ENCODE measurements at places on chromosomes 6 and 20.

GRCh38 chr20:38759106-38759505 is 10.8 kb downstream of the ACTR5 start:
- no peaks in the 10 kb centered on the region for H3K27me3 ChIP-seq
- DNase-seq = no peak
- H3K4me3 ChIP-seq = no peak overlapping the region
- no peaks in the 10 kb centered on the region for H3K4me1 ChIP-seq

DNA sequence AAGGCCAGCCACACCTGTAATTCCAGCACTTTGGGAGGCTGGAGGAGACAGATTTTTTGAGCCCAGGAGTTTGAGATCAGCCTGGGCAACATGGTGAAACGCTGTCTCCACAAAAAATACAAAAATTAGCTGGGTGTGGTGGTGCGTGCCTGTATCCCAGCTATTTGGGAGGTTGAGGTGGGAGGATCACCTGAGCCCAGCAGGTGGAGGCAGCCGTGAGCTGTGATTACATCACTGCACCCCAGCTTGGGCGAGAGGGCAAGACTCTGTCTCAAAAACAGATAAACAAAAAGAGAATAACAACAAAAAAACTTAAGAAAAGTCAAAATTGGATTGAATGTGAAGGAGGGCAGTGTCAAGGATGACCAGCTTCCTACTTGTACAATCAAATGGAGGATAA is 2.9 kb downstream of the TPD52L1 start:
- H3K27me3 ChIP-seq = peaks cover 9% of the 10 kb centered on the region
- H3K4me3 ChIP-seq = no peak overlapping the region
- no peaks in the 10 kb centered on the region for H3K36me3 ChIP-seq
- no peak for DNase-seq
- H3K4me1 ChIP-seq = peaks cover 5% of the 10 kb centered on the region

DNA sequence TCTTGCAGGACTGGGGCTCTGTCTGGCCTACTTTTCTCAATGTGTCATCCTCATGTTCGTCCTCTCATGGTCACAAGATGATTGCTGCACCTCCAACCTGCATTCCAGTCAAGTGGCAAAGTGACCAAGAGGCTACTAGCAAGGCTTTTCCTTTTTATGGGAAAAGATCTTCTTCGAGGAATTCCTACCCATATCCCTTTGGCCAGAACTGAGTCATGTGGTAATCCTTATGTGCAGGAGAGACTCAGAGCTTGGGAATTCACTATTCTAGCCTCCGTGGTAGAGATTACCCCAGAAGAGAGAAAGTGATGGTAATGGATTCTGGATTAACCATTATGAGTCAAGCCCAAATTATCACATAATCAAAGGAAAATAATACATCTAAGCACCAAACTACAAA is 162.7 kb downstream of the KCNQ5 start:
- H3K4me1 ChIP-seq = no peaks in the 10 kb centered on the region
- DNase-seq = no peak
- H3K36me3 ChIP-seq = no peaks in the 10 kb centered on the region
- no peak overlapping the region for H3K27ac ChIP-seq

GRCh38 chr6:71334768-71335167 is 46.2 kb downstream of the OGFRL1 start:
- no peak overlapping the region for H3K27ac ChIP-seq
- H3K27me3 ChIP-seq = no peaks in the 10 kb centered on the region
- no peaks in the 10 kb centered on the region for H3K36me3 ChIP-seq
- DNase-seq = no peak

GRCh38 chr6:139254196-139254595 is 37.6 kb downstream of the TXLNB start:
- no peaks in the 10 kb centered on the region for H3K27me3 ChIP-seq
- peaks cover 36% of the 10 kb centered on the region for H3K4me1 ChIP-seq
- H3K4me3 ChIP-seq = no peak overlapping the region
- H3K36me3 ChIP-seq = no peaks in the 10 kb centered on the region
- no peak for DNase-seq
- H3K27ac ChIP-seq = no peak overlapping the region

GRCh38 chr6:100203400-100203799 is 209.4 kb upstream of the MCHR2 start:
- H3K27me3 ChIP-seq = no peaks in the 10 kb centered on the region
- no peaks in the 10 kb centered on the region for H3K4me1 ChIP-seq
- H3K4me3 ChIP-seq = no peak overlapping the region
- DNase-seq = no peak
- H3K27ac ChIP-seq = no peak overlapping the region
